ENCODE measurements at places on chromosomes 1 and 21.

- DNase-seq: no peak
Measured at GRCh38 chr21:31260790-31261189, 83.3 kb downstream of the TIAM1 start.

GRCh38 chr1:114669562-114670082 is at the start of gene DENND2C:
Gene DENND2C (minus strand): TSS chr1:114670049. CDS start chr1:114625984, 44,065 bp downstream.
- DNase-seq: no peak

- no peak for DNase-seq
Measured at GRCh38 chr1:24970399-24970753, 40.3 kb upstream of the RUNX3 start.

DNA sequence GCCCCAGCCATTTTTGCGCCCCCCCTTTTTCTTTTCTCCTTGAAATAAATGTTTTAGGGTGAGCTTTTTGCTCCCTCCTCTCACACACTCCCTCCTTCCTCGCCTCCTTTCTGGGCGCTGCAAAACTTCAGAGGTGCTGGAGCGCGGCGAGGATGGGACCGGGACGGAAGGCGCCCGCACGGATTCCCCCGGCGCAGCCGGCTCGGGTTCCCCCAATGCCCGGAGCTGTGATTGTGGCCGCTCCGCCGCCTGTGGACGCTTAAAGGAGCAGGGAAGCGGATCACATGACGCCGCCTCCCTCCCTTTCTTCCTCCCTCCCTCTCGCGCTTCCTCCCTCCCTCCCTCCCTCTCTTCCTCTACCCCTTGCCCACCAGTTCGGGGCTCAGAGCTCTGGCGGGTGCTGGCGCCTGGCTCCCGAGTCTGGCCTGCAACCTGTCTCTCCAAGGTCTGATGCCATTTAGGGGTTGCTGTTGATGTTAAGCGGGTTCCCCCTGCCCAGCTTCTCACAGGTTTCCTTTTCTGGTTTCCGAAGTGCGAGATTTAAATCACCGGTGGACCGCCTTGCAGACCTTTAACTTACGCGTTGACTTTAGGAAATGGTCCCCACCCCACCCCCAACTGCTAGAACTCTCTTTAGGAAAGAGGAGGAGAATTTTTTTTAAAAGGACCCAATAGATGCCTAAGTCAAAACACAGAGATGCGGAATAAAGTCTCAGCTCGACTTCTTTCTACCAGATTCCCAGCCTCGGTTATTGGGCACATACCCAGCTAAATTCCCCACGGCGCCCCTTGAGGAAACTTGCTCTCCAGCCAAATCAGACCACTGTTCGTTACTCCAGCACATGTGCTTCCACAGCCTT is at the start of gene WLS:
Gene WLS (minus strand): TSS at position 235 of the 860 bp plus-strand sequence. CDS start 224 bp downstream, at position 11.
- no peak for DNase-seq

GRCh38 chr1:248839168-248839555 is 1.1 kb downstream of the ZNF672 start:
- DNase-seq: no peak

- DNase-seq: no peak
Measured at GRCh38 chr1:65478379-65479026, 58.0 kb downstream of the LEPR start.

DNA sequence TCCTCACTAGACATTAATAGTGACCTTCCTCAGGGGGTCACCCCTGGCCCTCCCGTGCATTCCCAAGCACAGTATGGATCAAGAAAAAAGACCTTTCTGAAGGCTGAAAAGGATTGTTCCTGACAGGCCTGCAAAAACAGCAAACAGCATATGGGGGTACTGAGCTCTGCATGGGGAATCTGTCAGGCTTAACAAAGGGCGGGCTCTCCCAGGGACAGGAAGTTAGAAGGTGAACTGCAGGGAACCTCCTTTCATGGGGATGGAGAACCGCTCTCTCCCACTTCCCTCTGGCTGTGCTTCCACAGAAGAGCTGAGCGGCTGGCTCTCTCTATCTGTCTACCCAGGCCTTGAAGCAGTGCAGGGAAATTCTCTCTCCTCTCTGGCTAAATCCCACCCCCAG is 91.7 kb downstream of the DTL start:
- DNase-seq: no peak

GRCh38 chr1:41474490-41475271 is 9.8 kb downstream of the EDN2 start:
- DNase-seq: no peak

DNA sequence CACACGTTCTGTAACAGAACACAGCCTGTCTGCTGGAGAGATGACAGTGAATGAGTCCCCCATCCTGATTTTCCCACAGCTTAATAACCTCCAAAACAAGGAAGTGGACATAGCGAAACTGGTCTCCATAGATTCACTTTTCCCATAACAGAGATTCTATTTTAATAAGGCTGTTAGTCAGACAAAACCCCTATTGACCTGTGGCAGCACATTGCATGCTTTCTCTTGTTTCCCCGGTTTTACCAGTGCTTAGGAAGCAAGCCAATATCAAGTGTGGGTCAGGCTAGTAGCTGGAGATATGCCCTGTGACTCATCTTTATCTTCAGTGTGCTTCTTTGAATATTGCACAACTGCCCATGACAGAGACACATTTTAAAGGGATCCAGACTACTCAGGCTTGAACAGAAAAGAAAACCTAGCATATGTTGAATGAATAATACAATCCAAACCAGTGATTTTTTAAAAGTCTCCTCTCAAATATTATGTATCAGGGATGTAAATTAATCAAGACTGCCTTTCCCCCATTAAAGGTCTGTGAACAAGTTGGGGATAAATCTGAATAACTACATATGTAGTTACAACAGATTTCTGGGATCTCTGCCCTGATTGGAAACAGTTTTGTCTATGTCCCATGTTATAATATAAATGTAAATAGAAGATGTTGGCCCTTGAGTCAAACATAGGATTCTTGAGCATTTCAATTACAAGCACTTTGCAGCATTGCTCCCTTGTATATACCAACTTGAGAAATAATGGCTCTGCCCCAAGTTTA is 11.9 kb upstream of the CLDN8 start:
- DNase-seq: no peak

GRCh38 chr1:99886841-99887240 is 36.7 kb downstream of the AGL start:
- DNase-seq: no peak

DNA sequence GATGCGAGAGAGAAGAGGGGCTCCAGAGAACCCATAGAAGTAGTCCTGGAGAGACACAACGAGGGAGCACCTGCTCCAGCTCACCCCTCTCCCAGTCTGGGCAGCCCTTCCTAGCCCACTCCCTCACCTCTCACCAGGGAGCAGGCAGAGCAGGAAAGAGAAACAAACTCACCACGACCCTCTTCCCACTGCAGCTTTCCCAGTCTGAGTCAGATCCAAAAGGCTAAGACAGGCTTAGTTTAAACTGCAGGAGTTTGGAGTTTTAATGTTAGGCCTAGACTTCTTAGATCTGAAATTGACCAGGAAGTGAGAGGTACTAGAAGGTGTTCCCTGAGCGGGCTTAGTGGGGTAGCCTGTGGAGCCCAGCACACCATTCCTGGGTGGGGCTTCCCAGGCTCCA is 29.6 kb downstream of the SLC1A7 start:
- no peak for DNase-seq

GRCh38 chr1:116825720-116826438 is 71.6 kb downstream of the CD2 start:
- no peak for DNase-seq

GRCh38 chr1:218850367-218850766 is 323.3 kb upstream of the LYPLAL1 start:
- no peak for DNase-seq

- no peak for DNase-seq
Measured at GRCh38 chr1:60229821-60230220, 156.3 kb upstream of the C1orf87 start.

DNA sequence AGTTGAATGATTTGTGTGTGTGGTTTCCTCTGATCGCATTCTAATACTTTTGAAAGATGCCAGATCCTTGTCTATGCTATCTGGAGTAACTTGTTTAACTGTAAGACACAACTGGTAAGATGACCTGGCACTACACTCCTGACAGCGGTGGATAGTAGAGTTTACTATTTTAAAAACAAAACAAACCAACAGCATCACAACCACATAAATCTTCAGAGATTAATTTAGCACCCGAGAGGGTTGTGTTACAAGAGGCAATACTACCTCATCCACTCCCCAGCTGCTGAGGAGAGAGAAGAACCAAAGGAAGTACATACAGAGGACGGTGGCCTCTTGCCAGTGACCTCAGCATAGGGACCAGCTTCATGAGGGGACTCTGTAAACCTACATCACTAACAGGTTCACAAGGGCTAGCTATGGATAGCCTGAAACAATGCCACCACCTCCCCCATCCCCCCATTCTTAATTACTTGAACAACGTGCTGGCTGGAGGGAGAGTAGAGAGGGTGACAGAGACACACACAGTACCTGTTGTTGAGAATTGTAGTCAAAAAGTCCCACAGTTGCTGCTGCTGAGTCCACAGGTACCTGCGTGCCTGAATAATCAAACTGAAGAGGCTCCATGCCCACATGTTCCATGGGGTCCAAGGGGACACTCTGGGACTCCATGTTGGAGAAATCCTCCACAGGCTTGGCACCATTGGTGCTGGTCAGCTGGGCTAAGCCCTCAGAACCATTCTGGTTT is 73.5 kb downstream of the PUM1 start:
- DNase-seq: no peak

DNA sequence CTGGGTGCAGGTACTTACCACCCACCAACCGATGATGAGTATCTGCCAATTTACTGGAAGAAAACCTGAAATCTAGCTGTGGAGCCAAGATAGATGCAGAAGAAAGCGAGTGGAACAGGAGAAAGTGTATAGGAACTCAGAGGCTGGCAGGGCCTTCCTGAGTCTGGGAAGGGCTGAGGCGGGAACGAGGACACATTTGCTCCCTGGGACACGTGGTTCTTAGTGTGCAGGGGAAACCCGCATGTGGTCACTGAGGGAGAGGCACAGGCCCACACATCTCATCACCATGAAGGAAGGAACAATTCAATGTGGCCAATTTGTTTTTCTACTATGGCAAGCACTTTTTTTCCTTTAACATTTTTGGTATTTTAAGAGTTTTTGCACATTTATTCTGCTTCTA is 8.2 kb downstream of the RYR2 start:
- no peak for DNase-seq

- DNase-seq: no peak
Measured at GRCh38 chr1:86972262-86972661, 57.8 kb downstream of the HS2ST1 start.
